ENCODE measurements at places on chromosomes 12 and 14. TPM values are rescaled to one million over a fixed set of nuclear protein-coding genes. Genes with fewer than 3 reads are reported as not detected.

ANKRD52 gene
- 6.7 TPM for polyA plus RNA-seq

GCN1 gene
- polyA plus RNA-seq, result 14.5 TPM

KLRK1 gene
- polyA plus RNA-seq, result 0.50 TPM

ANAPC5 gene
- 108 TPM for polyA plus RNA-seq

CELA1 gene
- not detected for polyA plus RNA-seq

MIPOL1 gene
- 3.3 TPM for polyA plus RNA-seq

BEGAIN gene
- polyA plus RNA-seq, result 0.31 TPM

PIK3C2G gene
- polyA plus RNA-seq, result 25.1 TPM

GRIP1 gene
- polyA plus RNA-seq, result 1.4 TPM

FERMT2 gene
- polyA plus RNA-seq, result 25.9 TPM

CD163 gene
- 32.5 TPM for polyA plus RNA-seq

RHOJ gene
- 15.9 TPM for polyA plus RNA-seq

PLEK2 gene
- polyA plus RNA-seq, result 20.0 TPM

All from stomach (tissue), 19 donors.